Activated CD4-positive, alpha-beta memory T cell treated with anti-CD3 and anti-CD28 coated beads, Interleukin-2, amount 10 ng/mL, durations not matched to agents 7 days and 5 days (primary cell): ENCODE measurements at places on chromosomes 1 and 21. TPM values are rescaled to one million over a fixed set of nuclear protein-coding genes. Genes with fewer than 3 reads are reported as not detected.
A peak's percentile ranks its signal among the peaks of the same experiment; 100 is the strongest.

Gene NME7
- 26.1 TPM for total RNA-seq

Gene SMPDL3B
- total RNA-seq: 0.93 TPM

Gene EDARADD
- 5.4 TPM for total RNA-seq

GRCh38 chr1:161902182-161902581, 121.5 kb downstream of the OLFML2B start:
- H3K27ac ChIP-seq: no peak overlapping the region
- no peaks in the 10 kb centered on the region for H3K27me3 ChIP-seq
- H3K36me3 ChIP-seq: no peaks in the 10 kb centered on the region
- H3K4me3 ChIP-seq: no peak overlapping the region
- DNase-seq: no peak

GRCh38 chr1:212415107-212415841, 588 bp upstream of the PACC1 start:
- DNase-seq: no peak
- H3K4me1 ChIP-seq: peaks cover 26% of the 10 kb centered on the region
- H3K4me3 ChIP-seq: peak overlapping the region; percentile 98
- H3K27ac ChIP-seq: peak overlapping the region; percentile 83

DNA sequence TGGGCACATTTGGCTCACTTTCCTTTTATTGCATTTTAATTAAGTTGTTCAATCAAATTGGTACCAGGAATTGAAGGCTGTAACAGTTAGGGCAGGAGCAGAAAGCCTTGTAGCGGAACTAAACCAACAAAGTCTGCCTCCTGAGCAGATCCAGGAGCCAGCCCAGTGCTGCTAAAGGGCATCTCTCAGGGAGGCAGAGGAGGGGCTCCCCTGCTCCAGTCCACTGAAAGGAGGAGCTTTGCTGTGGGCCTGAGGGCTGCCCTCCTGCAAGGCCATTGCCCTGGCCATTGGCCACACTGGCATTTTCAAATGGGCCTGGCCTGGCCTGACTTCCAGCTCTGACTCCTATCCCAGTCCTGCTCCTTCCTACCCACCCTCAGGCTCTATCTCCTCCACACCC, 3.7 kb upstream of the TRABD2B start:
- H3K4me3 ChIP-seq: no peak overlapping the region
- H3K4me1 ChIP-seq: peaks cover 6% of the 10 kb centered on the region
- peaks cover 28% of the 10 kb centered on the region for H3K27me3 ChIP-seq
- no peak for DNase-seq
- H3K27ac ChIP-seq: no peak overlapping the region

DNA sequence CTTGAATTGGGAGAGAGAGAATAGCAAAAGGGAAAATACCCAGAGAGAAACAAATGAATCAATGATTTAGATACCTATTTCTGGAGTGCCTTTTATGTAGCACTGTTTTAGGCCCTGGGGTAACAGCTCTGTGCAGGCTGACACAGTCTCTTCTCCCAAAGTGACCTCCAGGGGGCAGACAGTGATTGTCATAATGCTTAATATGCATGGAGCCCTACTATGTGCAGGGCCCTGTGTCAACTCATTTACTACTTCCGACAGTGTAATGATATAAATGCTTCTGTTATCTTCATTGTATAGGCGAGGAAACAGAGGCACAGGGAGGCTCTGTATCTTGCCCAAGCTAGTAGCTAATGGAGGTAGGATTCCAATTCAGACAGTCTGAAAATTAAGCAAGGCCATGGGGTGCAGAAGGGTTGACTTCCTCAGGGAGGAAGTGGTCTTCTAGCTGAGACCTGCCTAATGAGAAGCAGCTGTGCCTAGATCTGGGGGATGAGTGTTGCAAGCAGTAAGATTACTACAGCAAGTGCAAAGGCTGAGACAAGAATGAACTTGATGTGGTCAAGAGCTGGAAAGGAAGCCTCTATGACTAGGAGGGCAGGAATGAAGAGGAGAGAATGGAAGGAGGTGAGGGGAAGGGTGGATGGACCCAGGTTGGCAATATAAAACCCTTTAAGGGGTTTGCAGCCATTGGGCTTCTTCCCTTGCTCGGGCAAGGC, 16.2 kb upstream of the SERINC2 start:
- DNase-seq: no peak
- no peak overlapping the region for H3K27ac ChIP-seq
- H3K4me3 ChIP-seq: no peak overlapping the region
- peaks cover 16% of the 10 kb centered on the region for H3K4me1 ChIP-seq
- no peaks in the 10 kb centered on the region for H3K36me3 ChIP-seq
- peaks cover 7% of the 10 kb centered on the region for H3K27me3 ChIP-seq

DNA sequence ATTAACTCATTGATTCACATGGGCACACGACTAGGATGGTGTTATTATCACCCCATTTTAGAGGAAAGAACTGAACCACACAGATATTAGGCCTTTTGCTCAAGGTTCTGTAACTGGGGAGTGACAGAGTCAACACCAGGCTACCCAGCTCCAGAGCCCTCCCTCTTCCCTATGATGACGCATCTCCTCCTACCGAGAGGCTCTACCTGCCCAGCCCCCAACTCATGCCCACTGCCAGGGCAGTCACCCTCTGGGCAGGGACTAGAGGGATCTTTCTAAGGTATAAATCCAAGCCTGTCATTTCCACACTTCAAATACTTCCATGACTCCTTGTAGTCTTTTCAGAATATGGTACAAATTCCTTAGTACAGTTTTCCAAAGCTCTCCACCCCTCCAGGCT, 171.3 kb downstream of the GRIK3 start:
- H3K4me1 ChIP-seq: no peaks in the 10 kb centered on the region
- no peaks in the 10 kb centered on the region for H3K36me3 ChIP-seq
- no peak for DNase-seq
- H3K27ac ChIP-seq: no peak overlapping the region

- H3K4me1 ChIP-seq: peaks cover 37% of the 10 kb centered on the region
- H3K27me3 ChIP-seq: peaks cover 24% of the 10 kb centered on the region
- no peaks in the 10 kb centered on the region for H3K36me3 ChIP-seq
- peak overlapping the region; percentile 80 for H3K4me3 ChIP-seq
- DNase-seq: peak; percentile 54
Observed at GRCh38 chr1:231626951-231627614, 493 bp downstream of the DISC1 start.

DNA sequence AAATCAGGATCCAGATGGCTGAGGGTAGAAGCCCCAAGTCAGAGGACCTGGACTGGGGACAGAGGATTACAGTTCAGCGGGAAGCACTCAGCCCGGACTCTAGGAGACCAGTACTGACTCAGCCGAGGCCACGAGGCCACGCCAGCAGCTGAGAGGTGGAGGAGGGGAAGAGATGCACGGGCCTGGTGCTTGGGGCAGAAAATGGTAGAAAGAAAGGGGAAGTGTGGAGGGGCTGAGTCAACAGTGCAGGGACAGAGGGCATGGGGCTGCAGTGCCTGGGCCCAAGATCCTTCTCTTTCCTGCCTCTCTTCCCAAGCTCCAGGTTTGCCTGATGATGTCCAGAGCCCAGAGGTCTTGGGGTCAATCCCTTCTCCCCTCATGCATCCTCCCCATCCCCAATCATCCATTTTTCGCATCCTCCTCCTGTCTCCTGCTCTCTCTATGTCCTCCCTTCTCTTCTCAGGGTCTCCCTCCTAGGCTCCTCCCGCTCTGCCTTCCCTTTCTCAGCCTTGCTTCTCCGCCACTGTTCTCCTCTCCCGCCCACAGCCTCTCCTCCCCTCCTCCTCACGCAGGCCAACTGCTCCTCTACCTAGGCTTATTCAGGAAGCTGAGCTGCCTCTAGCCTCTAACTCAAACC, 7.7 kb downstream of the ARHGEF2 start:
- peaks cover 96% of the 10 kb centered on the region for H3K4me1 ChIP-seq
- peak; percentile 45 for DNase-seq
- H3K27ac ChIP-seq: peak overlapping the region; percentile 79
- no peaks in the 10 kb centered on the region for H3K27me3 ChIP-seq
- peaks cover 81% of the 10 kb centered on the region for H3K36me3 ChIP-seq

DNA sequence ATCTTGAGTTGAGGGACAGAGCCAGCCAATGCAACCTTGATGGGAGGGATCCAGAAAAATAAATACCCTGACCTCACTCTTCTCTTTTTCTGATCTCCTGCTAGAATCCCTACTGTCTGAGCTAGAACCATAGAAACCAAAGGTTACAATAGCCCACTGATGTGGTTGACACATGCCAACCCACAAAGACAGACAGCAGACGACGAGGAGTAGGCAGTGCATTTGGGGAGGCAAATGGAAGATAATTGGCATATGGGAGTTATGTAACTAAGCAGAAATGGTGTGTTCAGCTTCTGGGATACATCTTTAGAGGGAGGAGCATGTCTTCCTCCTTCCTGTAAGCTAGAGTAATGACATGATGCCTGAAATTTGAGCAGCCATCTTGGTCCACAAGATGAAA, 171.7 kb upstream of the FGGY start:
- H3K4me1 ChIP-seq: peaks cover 6% of the 10 kb centered on the region

- H3K27me3 ChIP-seq: peaks cover 9% of the 10 kb centered on the region
- H3K36me3 ChIP-seq: no peaks in the 10 kb centered on the region
- no peak for DNase-seq
- no peak overlapping the region for H3K27ac ChIP-seq
- no peaks in the 10 kb centered on the region for H3K4me1 ChIP-seq
- H3K4me3 ChIP-seq: no peak overlapping the region
Observed at GRCh38 chr1:162695687-162696086, 63.4 kb downstream of the DDR2 start.

- DNase-seq: no peak
- no peak overlapping the region for H3K4me3 ChIP-seq
- peaks cover 24% of the 10 kb centered on the region for H3K27me3 ChIP-seq
- no peaks in the 10 kb centered on the region for H3K4me1 ChIP-seq
- no peak overlapping the region for H3K27ac ChIP-seq
- no peaks in the 10 kb centered on the region for H3K36me3 ChIP-seq
Observed at GRCh38 chr1:229922249-229922648, 144.8 kb upstream of the GALNT2 start.
